ENCODE measurements at places on chromosomes 4 and X. TPM values are rescaled to one million over a fixed set of nuclear protein-coding genes. Genes with fewer than 3 reads are reported as not detected.

Gene HAUS7
- polyA plus RNA-seq: 38.9 TPM

Gene ANOS1
- polyA plus RNA-seq: 0.18 TPM

Gene MAGEA9B
- polyA plus RNA-seq: not detected

Gene XG
- polyA plus RNA-seq: not detected

Gene BEX1
- 0.62 TPM for polyA plus RNA-seq

Gene H2BW2
- not detected for polyA plus RNA-seq

Gene LRAT
- polyA plus RNA-seq: not detected

Gene TLR1
- 49.8 TPM for polyA plus RNA-seq

Gene FRMD7
- not detected for polyA plus RNA-seq

Gene CYBB
- polyA plus RNA-seq: 851 TPM

GRCh38 chr4:7812231-7812857, 127.3 kb downstream of the AFAP1 start:
- no peak for DNase-seq

GRCh38 chr4:6769233-6769988, 13.1 kb upstream of the KIAA0232 start:
- DNase-seq: no peak

DNA sequence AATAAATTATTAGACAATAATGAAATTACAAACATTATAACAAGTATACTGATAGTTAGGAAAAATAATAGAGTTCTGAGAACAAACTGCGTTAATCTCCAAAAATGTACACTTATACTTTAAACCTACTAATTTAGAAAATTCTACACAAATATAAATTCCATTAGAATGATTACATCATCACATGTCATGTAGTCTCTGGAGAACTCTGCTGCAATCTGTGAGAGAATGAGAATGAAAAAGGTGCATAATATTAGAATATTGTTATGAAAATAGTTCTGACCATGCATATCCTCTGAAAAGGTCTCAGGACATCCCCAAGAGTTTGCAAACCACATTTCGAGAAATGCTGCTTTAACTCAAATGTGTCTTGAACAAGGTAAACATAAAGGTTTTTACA, 11.4 kb downstream of the GUCY1A1 start:
- DNase-seq: no peak

- no peak for DNase-seq
Measured at GRCh38 chrX:19702856-19703255, 184.5 kb downstream of the SH3KBP1 start.

- DNase-seq: no peak
Measured at GRCh38 chr4:124650614-124651013, 61.9 kb downstream of the ANKRD50 start.

DNA sequence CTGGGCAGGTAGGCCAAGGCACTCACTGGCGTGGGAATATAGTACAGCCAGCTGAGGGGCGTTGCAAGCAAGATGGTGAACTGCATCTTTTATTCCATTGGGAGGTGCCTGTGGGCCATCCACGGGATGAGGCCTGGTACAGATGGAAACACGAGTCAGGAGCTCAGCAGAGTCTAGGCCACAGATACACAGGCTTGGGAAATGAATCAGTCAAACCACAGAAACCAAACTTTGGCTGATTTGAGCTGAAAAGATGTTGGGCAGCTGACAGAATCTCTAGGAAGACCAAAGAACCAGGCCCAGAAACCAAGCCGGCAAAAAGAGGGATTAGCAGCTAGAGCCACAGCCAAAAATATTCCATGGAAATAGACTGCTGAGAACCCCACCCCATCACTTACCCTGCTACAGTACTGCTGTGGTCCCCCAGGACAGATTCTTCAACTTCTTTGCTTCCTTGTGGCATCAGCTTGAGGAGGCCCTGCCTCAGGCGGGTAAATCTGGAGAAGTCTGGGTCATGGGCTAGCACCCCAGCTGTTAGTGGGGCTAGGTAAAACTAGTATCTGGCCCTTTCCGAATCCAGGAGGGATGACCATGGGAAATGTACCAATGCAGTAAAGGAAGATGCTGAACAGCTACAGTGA, 75.4 kb downstream of the TMEM131L start:
- no peak for DNase-seq

DNA sequence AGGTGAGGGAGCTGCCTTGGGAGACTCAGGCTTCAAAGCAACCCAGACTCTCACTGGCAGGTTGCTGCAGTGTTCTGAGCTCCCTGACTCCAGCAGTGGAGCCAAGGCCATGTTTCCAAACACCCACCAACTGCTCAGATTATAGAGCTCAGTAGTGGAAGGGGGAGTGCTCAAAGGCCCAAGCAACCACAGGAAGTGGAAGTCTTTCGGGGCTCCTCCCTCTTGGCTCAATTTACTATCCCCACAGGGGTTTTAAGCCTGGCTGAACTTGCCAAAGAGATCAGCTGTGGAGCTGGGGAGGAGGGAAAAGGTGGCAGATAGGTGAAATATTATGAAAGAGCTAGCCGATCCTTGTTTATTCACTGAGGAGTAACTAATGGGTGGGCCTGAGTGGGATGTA, 82.5 kb downstream of the HPRT1 start:
- no peak for DNase-seq

GRCh38 chr4:143882892-143883291, 22.5 kb downstream of the GYPE start:
- no peak for DNase-seq

GRCh38 chrX:109336141-109336540, 145.7 kb downstream of the GUCY2F start:
- DNase-seq: no peak

DNA sequence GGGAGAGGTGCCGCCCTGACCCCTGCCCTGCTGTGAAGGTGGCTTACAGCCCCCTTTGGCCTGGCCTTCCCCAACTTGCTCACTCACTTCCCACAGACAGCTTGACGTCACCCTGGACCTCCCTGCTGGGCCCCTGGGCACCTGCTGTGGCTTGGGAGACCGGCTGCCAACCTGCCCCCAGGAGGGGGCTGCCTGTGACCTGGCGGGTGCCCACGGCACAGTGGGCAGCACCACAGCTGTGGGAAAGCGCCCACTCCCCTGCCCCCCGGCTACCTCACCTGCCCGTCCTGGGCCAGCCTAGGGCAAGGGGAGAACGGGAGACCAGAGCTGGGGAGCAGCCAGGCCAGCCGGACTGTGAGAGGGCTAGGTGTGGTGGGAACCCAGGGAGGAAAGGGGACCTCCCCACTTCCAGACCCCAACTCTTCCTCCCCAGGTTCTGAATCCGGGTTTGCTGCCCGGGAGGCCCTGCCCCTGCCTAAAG, 2.4 kb upstream of the ZFP92 start:
- DNase-seq: no peak

GRCh38 chrX:40299641-40300046, 201.9 kb upstream of the BCOR start:
- DNase-seq: peak; percentile 1

DNA sequence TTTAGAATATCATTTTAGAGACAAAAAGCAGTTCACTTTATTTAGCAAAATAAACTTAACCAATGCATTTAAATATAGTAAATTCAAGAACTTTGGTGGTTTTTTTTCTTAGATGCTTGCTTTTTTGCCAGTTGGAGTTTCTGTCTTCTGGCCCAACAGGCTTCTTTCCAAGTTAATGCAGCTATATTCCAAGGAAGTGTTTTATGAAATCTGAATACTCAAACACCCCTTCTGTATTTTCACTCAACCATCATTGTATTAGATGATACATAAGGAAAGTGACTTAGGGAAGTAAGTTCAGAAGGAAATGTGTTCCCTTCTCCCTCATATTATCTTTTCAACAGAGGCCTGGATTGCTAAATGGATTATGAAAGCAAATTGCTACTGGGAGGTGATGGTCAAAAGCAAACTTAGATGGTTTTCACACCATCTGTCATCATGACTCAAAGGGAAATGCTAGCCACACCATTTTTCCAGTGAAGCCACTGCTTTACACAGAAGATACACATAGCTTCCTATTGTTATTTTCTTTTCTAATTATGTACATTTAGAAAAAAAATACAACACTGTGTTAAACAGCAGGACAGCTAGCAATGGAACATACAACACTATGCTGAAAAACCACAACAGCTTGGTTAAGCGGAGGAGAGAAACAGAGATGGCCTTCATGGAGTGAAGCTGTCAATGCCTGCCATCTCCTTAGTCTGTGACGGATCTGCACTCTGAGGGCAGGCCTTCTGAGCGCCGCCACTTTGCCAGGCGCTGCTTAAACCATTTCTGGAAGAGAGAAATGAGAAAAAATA, 32.9 kb downstream of the HOPX start:
- no peak for DNase-seq

- no peak for DNase-seq
Measured at GRCh38 chrX:105017641-105018040, 202.9 kb downstream of the TEX13A start.

DNA sequence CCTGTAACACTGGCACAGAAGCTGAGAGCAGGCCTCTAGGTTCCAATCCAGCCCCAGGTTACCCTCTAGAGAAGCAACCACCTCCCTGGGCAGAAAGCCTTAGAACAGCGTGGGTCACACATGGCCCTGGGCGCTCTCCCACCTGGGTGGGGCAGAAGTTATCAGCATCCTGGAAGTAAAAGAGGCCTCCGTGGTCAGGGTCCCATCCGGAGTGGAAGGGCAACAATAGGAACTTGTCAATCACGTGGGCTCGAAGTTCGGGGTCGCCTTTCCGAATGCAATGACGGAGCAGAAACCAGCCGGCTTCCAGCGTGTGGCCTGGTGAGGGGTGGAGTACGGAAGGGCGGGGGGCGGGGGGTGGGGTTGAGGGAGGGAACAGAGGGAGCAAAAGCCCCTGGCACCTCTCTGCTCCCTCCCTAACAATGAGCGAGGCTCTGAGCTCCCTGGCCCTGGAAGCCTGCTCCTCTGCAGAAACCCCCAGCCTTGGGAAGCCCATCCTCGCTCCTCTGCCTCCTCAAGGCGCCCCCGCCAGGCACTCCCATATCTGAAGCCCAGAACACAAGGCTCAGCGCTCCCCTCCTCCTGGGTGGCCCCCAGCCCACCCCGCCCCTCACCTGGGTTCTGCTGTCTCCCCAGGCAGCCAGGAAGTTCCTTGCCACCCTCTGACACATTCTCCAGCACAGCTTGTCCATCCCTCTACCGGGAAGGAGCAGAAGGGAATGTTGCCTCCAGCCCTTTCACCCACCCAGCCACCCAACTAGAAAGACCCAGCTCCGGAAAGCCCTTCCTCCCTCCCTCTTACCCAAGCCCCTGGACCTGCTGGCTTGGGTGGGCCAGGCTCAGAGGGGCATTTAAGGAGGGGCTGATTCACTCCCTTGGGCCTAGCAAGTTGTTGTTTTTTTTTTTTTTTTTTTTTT, 2.8 kb downstream of the RENBP start:
- DNase-seq: no peak

GRCh38 chrX:49884290-49884862, 5.1 kb downstream of the USP27X start:
- peak; percentile 63 for DNase-seq

DNA sequence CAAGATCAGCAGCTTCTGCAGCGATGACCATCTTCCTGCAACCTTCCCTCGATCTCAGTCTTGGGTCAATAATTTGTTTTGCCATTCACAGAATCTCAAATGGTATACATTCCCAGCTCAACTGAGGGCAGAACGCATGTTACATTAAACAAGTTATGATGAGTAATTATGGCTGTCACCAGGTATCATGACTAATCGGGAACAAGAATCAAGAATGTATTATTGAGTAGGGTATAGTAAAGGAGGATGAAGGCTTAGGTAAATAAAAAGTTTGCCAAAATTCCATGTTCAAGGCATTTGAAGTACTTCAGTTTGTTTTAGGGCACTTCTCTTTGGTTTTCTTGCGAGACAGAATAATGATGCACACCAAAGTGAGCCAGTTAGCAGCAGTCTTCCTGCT, 194.1 kb downstream of the SH2D1A start:
- no peak for DNase-seq

DNA sequence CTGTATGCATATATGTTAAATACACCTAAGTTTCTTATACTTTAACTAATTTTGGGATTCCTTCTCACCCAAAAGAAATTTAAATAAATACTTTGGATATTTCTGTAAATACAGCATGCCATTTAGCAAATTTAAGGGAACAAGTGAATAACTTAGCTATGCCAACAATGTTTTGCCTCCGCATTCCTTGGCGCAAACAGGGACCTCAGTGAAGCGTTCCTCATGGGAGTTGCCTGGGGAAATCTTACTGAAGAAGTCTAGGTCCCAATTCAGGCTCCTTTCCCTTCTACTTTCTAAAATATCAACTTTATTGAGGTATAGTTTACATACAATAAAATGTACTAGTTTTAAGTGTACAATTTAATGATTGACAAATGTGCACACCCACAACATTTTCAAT, 25.0 kb downstream of the COL4A5 start:
- no peak for DNase-seq

- no peak for DNase-seq
Measured at GRCh38 chrX:154024271-154024670, 4.6 kb upstream of the IRAK1 start.

- no peak for DNase-seq
Measured at GRCh38 chr4:7973545-7973981, 33.9 kb upstream of the AFAP1 start.

DNA sequence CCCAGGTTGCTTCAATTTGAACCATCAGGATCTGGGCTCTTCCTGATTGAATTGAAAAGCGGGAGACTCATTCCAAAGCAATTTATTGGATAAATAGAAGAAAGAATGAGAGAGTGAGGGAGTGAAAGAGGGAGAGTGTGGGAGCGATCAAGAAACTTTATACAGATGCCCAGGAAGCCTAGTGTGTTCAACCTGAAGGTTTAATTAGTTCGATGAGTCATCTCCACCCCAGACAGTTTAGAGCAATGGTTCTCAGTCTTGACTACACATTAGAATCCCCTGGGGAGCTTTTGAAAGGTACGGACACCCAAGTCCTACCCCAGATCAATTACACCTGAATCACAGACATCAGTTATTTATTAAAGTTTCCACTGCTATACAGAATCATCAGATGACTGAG, 61.5 kb downstream of the GEMIN8 start:
- no peak for DNase-seq

- DNase-seq: no peak
Measured at GRCh38 chr4:86961605-86962295, 26.9 kb downstream of the AFF1 start.

GRCh38 chr4:153518001-153518400, 51.8 kb downstream of the TMEM131L start:
- no peak for DNase-seq

- DNase-seq: no peak
Measured at GRCh38 chr4:78652282-78652876, 100.8 kb downstream of the ANXA3 start.

- no peak for DNase-seq
Measured at GRCh38 chrX:29466456-29466855, 748.9 kb upstream of the MAGEB2 start.

DNA sequence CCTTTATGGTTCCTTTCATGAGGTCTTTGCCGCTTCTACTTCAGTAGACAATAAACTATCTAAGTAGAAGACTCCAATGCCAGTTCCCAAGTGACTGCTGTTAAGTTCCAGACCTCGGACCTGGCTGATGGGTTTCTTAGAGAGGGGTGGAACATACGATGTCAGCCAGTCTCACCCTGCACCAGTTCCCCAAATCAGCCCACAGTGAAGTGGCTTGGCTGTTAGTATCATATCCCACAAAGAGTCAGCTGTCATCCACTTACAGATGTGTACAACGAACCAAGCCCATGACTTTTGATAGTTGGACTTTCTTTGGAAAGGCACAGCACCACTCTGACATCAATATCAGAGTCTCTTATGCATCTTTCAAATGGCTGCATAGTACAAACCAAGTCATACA, 8.1 kb upstream of the KLHL34 start:
- no peak for DNase-seq
